Bronchial epithelial cell (primary cell): ENCODE measurements at places on chromosomes 2 and 18. TPM values are rescaled to one million over a fixed set of nuclear protein-coding genes. Genes with fewer than 3 reads are reported as not detected.

- DNase-seq, result peak; percentile 66
Measured at GRCh38 chr2:112582314-112582746, 2.1 kb upstream of the CHCHD5 start.

GRCh38 chr2:88234760-88235159 lies 64.6 kb downstream of the THNSL2 start:
- DNase-seq, result no peak

- DNase-seq, result no peak
Measured at GRCh38 chr18:56036741-56037140, 448.7 kb upstream of the TCF4 start.

DNA sequence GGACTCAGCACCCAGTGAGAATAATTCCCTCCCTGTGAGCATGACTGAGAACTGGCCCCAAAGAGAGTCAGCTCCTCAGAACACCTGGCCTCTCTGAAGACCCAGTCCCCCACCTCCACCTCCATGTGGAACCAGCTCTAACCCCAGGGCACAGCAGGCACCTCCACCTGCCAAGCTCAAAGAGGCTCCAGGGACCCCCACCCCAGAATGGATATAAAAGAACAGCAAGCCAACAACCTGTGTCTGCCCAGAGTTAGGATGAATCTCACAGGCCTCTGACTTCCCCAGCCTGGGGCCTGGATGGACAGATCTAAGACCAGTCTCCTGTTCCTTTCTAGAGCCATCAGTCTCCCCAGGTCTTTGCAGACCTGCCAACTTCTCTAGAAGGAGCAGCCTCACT lies 498.5 kb downstream of the EIPR1 start:
- DNase-seq, result no peak

DNA sequence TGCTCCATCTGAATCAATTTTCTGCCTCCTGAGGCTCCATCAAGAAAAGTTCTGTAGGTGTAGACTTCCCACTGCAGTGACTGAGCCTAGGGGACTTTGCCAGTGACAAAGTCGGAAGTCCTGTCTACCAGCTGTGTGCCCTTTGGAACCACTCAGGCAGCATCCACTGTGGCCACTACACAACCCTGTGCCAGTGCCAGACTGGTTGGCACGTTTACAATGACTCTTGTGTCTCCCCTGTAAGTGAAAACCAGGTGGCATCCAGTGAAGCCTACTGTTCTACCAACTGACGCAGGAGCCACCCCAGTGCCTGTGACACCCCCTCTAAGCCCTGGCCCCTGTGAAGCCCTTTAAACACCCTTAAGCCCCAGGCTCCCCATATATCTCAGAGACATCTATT lies 132.1 kb upstream of the SERPINE2 start:
- no peak for DNase-seq

GRCh38 chr2:121694398-121695170 lies 42.1 kb downstream of the NIFK start:
- peak; percentile 41 for DNase-seq

DNA sequence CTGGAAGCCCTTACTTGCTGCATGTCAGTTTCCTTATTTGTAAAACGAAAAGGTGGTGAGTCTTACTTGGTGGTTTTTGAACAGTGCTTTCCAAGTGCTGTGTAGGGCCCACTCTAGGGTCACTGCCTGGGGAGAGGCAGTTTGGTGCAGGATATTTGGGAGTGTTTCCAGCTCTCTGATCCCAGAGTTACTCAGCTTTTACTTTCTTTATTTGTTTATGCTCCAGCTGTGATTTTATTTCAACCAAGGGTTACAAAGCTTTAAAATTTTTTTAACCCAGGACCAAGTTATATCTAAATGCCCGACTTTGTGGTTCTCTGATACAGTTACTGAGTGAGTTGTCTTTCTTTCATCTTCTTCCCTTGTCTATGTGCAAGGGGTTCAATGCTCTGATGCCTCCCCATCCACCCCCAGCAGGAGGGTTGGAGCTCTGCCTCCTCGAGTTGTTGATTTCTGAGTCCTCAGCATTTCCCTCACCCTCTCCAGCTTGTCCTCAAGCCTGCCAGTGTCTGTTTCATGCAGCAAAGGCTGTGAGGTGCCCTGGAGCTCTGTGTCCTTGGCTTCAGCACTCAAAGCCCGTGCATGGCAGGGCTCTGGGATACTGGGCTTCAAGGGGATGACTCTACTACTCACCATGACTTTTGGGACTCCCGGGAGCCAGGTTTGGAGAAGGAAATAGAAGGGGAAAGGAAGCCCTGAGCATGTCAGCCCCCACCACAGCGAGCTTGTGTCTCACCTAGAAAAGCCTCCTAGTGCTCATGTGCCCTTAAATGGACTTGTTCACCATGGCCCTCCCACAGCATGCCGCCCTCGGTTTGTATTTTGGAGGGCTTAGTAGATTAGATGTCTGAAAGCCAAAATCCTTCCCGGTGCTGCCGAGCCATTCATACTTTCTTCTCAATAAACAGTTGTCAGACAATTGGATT lies 236.8 kb downstream of the SETBP1 start:
- no peak for DNase-seq

GRCh38 chr2:101057051-101057933 lies 55.2 kb downstream of the RPL31 start:
- DNase-seq, result no peak

GRCh38 chr18:48575658-48576456 lies 37.0 kb downstream of the CTIF start:
- DNase-seq, result no peak

DNA sequence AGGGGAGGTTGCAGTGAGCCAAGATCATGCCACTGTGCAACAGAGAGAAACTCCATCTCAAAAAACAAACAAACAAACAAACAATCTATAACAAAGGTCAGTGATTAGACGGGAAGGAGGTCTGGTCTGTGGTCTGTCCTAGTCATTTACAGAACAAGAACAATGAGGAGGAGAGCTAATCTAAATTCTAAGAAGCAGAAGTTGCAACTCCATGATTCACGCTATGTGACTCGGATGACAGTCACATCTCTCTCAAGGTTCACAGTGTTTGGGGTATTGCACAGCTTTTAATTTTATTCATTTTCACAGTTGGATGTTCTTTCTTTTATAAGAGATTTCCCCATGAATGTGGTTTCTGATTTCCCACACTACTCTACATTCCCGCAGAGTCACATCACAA lies 218.7 kb upstream of the PIEZO2 start:
- DNase-seq, result no peak

GRCh38 chr2:40265602-40266001 lies 186.3 kb downstream of the SLC8A1 start:
- DNase-seq, result no peak

DNA sequence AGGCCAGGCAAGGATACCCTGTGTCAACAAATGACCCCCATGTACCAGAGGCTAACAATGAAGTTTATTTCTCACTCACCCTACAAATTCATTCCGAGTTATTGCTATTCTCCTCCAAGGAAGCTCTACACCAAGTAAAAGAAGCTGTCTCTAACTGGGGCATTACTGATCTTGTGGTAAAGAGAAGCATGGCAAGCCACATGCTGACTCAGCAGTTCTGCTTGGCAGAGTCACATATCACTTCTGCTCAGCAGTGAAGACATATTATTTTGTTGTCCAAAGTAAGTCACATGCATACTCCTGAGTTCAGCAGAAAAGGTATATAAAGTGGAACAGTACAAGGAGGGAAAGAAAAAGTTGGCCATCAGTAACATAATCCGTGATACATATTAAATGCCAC lies 315.8 kb downstream of the GULP1 start:
- DNase-seq, result no peak

DNA sequence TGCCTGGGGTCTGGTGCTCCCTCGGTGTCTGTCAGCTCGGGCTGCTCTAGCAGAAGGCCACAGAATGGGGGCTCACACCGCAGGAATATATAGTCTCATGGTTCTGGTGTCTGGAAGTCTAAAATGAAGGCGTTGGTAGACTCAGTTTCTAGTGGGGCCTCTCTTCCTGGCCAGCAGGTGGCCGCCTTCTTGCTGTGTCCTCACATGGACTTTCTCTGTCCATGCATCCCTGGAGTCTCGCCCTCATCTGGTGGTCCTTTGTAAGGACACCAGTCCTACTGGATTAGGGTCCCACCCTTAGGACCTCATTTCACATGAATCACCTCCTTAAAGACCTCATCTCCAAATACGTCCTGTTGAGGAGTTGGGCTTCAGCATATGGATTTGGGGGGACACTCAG lies 65.7 kb downstream of the RRM2 start:
- DNase-seq, result peak; percentile 15

- no peak for DNase-seq
Measured at GRCh38 chr2:131142849-131143248, 37.7 kb downstream of the PLEKHB2 start.

DNA sequence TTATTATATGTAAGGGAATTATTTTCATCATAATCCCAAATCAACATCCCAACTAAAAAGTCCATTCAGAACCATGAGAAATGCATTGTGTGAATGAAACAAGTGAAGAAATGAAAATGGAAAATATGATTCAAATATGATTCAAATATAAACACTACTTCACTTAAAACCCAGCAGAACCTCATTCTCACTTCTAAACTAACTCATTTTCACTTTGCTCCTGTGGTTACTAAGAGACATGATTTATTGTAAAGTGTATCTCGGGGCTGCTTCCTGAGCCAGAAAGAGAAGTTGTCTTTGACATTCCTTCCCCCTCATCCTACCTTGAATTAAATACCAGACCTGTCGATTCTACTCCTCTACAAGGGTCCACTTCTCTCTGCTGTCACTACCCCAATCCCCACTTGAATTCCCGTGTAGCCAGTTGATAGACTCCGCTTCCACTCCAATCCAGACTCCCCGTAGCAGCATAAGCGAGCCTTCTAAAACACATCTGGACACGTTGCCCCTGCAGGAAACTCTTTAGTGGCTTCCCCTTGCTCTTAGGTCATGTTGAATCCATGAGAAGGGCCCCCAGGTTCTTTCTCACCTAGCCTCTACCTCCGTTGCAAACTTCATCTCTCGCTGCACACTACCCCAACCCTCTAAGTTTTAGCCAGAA lies 697.0 kb upstream of the ID2 start:
- no peak for DNase-seq

GRCh38 chr2:124112206-124112605 lies 87.1 kb downstream of the CNTNAP5 start:
- peak; percentile 9 for DNase-seq

DNA sequence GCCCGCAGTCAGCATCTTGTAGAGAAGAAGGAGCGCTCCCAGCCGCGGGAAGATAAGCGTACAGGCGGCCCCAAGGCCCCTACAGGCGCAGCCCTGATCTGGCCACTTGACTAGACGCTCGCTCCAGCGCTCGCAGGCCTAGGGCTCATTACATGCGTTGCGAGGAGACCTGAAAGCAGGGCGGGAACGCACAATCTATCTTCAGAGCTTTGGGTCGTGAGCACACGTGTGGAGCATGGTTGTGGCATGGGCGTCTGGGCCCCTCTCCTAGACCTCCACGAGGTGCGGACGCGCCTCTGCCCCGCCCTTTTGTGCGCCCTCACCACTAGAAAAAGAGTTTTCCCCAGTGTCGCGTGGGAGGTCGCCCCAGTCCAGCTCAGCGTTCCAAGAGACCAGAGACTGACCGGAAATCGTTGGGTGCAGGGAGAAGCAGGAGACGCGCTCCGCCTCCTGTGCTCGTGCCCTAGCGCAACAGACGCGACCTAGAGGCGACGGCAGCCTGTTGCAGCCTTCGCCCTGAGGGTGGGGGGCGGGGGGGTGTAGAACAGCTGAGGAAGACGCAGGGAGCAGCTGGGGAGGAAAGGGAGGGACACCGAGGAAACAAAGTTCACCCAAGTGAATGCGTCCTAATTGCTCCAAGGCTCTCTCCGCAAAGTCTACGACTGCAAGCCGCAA lies 12.6 kb downstream of the NR4A2 start:
- no peak for DNase-seq

GRCh38 chr2:178219247-178219646 lies 24.9 kb downstream of the OSBPL6 start:
- DNase-seq, result no peak

DNA sequence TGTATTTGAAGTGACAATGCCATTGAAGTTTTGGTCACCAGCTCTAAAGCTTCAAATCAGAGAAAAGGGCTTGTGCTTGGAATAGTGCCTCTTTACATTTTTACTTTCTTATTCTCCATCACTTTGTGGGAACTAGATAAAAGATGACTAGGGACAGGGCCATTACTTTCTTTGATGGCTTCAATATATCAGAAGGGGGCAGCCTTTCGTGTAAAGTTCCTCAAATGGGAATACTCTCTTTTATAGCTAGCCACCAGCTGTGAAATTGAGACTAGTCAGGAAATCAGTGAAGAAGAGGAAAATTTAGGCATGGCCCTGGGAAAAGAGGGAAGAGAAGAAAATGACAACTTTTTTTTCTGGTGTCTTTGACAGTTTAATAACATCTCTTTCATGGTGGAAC lies 242.5 kb downstream of the DCC start:
- DNase-seq, result no peak

DNA sequence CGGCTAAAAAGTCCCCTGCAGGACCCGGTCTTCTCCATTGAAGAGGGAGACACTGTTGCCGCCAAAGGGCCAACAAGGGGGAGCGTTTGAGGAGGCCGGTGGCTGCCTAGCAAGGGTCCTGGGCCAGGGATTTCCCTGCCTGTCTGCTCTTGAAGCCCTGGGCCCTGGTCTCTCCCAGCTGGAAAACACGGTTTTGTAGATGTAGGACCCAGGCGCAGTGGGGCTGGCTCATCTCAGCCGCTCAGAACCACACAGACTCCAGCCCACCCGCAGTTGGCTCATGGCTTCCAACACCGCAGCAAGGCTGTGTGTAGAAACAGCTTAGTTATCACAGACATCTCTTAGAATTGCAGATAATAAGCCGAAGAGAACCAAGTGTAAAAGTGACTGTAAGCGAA lies 57.1 kb upstream of the TWIST2 start:
- DNase-seq, result no peak

GRCh38 chr2:101231937-101232730 lies 20.6 kb upstream of the CNOT11 start:
- no peak for DNase-seq

DNA sequence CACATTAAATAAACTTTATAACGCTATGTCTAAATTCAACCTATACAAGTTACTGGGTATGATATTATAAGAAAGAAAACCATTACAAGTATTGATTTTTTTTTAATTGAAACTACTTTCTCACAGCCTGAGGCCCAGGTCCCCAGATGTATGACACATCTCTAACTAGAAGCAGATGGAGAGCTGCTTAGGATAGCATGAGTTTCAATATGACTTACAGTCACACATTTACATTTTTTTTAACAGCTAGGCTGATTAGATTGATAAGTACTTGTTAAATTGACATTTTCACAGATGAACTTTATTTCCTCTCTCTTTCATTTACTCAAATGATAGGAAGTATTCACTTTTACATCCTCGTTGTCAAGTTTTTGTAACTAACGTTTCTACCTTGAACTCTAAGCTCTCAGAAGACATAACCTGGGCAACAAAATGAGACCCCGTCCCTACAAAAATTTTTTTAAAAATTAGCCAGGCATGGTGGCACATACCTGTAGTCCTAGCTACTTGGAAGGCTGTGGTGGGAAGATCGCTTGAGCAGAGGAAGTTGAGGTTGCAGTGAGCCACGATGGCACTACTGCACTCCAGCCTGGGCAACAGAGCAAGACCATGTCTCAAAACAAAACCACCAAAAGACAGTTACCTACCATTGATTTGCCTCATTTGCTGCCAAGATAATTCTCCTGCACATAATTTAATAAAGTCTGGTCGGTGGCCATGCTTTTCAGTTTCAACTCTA lies 52.4 kb downstream of the STK39 start:
- no peak for DNase-seq

SERPINB2 gene
- 50.5 and 64.6 TPM in 2 replicates for total RNA-seq

GIGYF2 gene
- 44.0 and 57.0 TPM in 2 replicates for total RNA-seq

INHA gene
- total RNA-seq, result under 0.01 and 0.13 TPM in 2 replicates

MTCL1 gene
- total RNA-seq, result 10.0 and 12.7 TPM in 2 replicates

PSMA8 gene
- not detected in 2 replicates for total RNA-seq

SNTG2 gene
- total RNA-seq, result not detected in 2 replicates

MAPRE2 gene
- total RNA-seq, result 0.38 and 0.79 TPM in 2 replicates

LIMS3 gene
- 1.3 TPM in 1 of 2 replicates, not detected in the other for total RNA-seq

CD28 gene
- not detected in 2 replicates for total RNA-seq

APCDD1 gene
- under 0.01 and 0.64 TPM in 2 replicates for total RNA-seq
